ENCODE measurements at places on chromosomes 1 and 21. TPM values are rescaled to one million over a fixed set of nuclear protein-coding genes. Genes with fewer than 3 reads are reported as not detected.

DNA sequence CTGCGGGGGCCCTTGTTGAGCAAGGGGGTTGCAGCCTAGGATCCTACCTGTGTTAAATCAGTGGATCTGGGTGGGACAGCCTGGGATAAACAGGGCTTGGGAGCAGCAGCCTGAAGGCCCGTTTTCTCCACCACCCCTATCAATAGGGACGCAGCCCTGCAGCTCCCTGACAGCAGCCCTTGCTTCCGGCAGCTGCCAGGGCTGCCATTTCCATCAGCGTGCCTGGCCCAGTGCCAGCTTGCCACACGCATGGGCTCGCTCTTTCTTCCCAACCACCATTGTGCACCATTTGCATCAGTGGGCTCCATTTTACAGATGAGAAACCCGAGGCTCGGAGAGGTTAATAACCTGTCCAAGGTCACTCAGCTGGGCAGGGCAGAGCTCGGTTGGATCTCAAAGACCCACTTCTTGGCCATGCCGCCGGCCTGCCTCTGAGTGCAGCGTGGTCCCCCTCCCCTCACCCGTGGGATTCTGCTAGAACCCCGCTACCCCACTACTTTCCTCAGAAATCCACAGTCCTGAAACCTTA is 3.8 kb downstream of the WNT4 start:
- DNase-seq = no peak

DNA sequence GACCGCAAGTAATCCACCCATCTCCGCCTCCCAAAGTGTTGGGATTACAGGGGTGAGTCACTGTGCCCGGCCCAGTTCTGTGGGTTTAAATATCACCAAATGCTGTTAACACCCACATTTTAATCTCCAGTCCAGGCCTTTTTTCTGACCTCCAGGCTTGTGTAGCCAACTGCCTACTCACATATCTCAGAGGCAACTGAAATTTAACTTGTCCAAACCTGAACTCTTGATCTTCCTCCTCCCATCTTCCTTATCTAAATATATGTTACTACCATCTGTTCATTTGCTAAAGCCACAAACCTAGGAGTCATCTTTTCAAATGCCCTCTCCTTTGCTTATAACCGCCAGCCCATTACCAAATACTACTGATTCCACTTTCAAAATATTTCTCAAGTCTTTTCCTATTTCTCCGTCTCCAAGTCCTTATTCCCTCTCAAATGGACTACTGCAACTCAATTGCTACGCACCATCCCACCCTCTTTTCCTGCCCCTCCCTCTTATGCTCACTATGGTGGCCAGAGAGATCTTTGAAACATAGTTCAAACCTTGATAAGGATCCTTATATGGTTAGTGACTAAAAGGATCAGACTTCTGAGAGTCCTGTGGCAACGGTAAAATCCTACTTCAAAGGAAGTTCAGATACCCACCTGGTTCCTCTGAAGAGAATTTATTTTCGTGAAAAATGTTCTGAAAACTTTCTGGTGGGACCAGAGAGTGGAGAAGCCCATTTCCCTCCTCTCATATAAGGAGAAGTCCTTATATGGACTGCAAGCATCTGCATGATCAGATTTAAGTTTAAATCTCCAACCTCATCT is 78.5 kb upstream of the CDC42BPA start:
- DNase-seq = no peak

- DNase-seq = no peak
These were observed 66.8 kb downstream of the EPB41 start for GRCh38 chr1:28981210-28981609.

- peak; percentile 66 for DNase-seq
These were observed 121.3 kb downstream of the SEC16B start for GRCh38 chr1:177848577-177848976.

GRCh38 chr1:8483586-8483985 is 165.7 kb downstream of the SLC45A1 start:
- no peak for DNase-seq

DNA sequence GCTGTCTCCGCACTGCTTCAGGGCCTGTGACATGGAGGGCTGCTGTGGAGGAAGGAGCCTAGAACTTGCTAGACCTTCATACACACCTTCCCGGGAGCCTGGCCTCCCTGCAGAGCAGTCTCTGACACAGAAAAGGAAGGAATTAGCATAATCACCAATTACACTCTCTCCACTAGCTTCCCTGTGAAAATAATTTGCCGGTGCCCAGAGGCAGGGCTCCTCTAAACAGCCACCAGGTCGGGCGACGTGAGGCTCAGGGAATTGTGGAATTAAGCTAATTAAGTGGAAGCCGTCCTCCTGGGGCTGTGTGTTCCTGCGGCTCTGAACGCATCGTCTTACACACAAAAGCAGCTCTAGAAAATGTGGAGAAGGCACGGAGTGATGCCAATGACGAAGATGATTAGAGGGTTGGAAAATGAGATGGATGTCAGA is 82.6 kb downstream of the NENF start:
- DNase-seq = no peak

- peak; percentile 92 for DNase-seq
These were observed 331.6 kb upstream of the DUSP10 start for GRCh38 chr1:222073307-222073995.

DNA sequence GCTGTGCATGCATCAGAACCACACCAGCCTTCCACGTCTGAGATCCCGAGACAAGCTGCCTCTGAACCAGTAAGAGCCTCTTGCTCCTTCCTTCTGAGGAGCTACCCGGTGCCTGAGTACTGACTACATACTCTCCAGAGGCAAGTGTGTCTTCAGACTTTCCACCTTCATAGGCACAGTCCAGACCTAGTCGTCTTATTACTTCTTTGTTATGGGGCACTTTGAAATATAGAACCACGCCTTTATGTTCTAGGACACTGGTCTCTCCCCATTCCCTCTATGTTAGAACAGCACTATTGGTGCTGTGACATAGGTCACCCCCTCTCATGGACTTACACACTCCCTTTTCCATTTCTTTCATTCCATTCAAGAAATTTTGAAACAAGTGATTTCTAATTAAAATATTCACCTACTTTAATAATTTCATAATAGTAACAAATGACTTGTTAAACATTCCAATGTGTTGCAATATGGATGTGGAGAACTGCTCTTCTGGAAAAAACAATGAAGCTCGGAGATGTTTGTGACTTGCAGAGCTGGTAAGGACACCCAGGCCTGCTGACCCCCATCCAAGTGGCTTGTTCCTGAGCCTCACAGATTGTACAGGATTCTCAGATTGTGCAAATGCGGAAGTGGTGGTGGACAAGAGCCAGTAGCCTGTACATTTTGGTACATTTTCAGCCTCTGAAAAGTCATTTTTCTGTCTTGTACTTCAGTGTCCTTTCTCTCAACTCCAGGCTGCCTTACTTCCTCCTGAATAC is 76.1 kb upstream of the SIPA1L2 start:
- DNase-seq = no peak

GRCh38 chr1:48341221-48341620 is 118.7 kb downstream of the SLC5A9 start:
- no peak for DNase-seq

- DNase-seq = no peak
These were observed 59.8 kb upstream of the PLA2G4A start for GRCh38 chr1:186768906-186769305.

DNA sequence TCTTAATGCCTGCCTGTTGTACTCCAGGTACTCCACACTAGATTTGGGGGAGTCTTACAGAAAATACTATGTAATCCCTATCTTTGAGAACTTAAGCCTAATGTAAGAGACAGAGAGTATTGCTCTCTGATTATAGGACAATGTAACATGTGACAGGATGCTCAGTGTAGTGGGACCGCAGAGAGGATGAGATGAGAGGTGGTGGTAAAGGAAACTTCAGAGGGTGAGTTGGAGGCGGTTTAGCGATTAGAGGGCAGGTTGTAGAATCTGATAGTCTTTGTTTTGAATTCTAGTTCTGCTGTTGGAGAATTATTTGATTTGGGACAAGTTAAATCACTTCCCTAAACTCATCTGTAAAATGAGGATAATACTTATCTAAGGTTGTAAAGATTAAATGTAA is 5.4 kb downstream of the SOAT1 start:
- no peak for DNase-seq

- DNase-seq = peak; percentile 56
These were observed 3.3 kb upstream of the UTP11 start for GRCh38 chr1:38009088-38009840.

GRCh38 chr1:43893006-43893405 is 40.6 kb upstream of the ARTN start:
- no peak for DNase-seq

DNA sequence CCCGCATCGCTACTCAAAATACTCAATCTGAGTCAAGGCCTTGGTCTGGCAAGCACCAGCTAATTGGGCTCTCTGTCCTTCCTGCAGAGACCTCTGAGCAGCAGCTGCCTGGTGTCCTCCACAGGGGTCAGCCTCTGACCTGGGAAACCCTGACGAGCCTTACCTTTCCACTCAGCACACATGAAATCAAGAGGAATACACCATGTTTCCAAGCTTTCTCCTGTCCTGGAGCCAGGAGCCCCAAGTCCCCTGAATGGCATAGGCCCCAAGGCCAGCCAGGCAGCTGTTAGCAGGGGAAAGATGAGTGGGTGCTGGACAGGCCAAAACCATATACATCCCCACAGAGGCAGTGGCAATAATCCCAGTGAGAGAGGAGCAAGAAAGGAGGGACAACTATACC is 27.2 kb upstream of the TSPEAR start:
- no peak for DNase-seq

DNA sequence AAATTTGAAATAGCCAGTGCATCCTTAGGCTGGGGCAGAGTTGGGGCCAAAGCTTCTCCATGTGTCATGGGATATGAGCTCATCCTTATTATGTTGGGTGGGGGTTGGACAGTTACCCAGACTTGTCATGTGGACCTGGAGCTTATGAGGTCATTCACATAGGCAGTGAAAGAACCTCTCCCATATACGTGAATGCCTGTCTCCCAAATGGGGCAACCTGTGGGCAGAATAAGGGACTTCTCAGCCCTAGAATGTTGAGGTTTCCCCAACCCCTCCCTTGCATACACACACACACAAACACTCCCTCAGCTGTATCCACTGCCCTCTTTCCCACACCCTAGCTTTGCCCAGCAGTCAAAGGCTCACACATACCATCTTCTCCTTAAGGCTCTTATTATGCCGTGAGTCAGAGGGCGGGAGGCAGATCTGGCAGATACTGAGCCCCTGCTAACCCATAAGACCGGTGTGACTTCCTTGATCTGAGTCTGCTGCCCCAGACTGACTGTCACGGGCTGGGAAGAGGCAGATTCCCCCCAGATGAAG is 2.3 kb upstream of the IVL start:
- DNase-seq = peak; percentile 86

GRCh38 chr1:221886743-221887414 is 145.0 kb upstream of the DUSP10 start:
- peak; percentile 93 for DNase-seq

GRCh38 chr1:91583326-91583755 is 82.7 kb downstream of the CDC7 start:
- DNase-seq = peak; percentile 79

GRCh38 chr1:30701258-30701633 is 22.1 kb downstream of the MATN1 start:
- no peak for DNase-seq

GRCh38 chr1:165467706-165468105 is 22.8 kb upstream of the RXRG start:
- DNase-seq = no peak

GRCh38 chr1:111602302-111602701 is 17.3 kb upstream of the RAP1A start:
- DNase-seq = no peak

- no peak for DNase-seq
These were observed 45.3 kb upstream of the PLPPR4 start for GRCh38 chr1:99218999-99219398.

GRCh38 chr1:41370225-41370624 is 9.0 kb downstream of the FOXO6 start:
- DNase-seq = no peak

- peak; percentile 81 for DNase-seq
These were observed 29.8 kb downstream of the MAPKAPK2 start for GRCh38 chr1:206714331-206715058.

CCT3 gene
- total RNA-seq = 323 TPM

SPRR2B gene
- not detected for total RNA-seq

FGR gene
- total RNA-seq = not detected

S100A7 gene
- not detected for total RNA-seq

ZNF670 gene
- 1.7 TPM for total RNA-seq

PTP4A2 gene
- total RNA-seq = 227 TPM

LAMC2 gene
- 1.6 TPM for total RNA-seq

OR10K1 gene
- not detected for total RNA-seq

PTPRC gene
- total RNA-seq = 0.52 TPM

H6PD gene
- total RNA-seq = 14.6 TPM

DIRAS3 gene
- total RNA-seq = 1.5 TPM

CR1 gene
- not detected for total RNA-seq

ASCL5 gene
- not detected for total RNA-seq

PGBD2 gene
- 3.4 TPM for total RNA-seq
